Coronary artery (tissue), 2 donors: ENCODE measurements at places on chromosomes 3 and 15.

DNA sequence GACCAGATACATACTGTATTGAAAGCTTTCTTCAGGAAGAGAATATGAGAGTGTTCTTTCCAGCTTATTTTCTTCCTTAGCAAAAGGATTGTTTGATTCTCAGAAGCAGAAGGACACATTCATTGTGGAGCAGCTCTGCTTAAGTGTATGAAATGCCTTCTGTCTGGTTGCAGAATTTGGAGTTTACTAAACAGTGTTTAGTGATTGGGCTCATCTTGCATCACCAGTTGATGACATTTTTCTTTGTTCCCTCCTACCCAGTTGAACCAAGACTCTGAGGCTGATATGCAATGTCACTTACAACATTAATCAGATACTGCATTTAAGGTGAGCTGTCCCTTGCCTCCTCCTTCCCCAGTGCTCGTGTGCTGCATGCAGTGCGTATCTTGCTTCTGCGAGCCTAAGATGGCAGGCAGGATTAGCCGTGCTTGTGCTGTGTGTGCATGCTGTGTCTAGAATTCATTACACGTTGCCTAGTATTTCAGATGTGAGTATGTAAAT is 18.4 kb downstream of the ZBTB38 start:
- DNase-seq = no peak

GRCh38 chr3:160564949-160565441 is 376 bp downstream of the KPNA4 start:
- no peak for DNase-seq

- no peak for DNase-seq
Measured at GRCh38 chr3:115581362-115582135, 41.8 kb upstream of the GAP43 start.

GRCh38 chr3:186502138-186502948 is 41.8 kb downstream of the CRYGS start:
- no peak for DNase-seq

DNA sequence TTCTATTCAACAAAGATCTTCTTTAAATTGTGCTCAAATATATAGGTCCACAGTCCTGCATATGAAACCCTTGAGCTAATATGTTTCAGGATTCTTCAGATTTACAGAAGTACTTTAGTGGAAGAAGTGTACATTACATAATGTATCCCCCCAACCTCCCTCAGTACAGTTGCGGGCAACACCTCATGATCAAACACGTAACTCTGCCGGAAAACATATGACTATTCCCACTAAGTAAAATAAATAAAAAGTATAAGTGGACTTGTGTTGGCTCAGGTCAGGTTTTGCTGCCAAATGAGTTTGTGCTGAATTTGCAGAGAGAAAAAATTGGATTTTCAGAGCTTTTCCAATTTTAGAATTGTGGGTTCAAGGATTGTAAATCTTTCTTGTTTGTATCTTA is 267.6 kb upstream of the MDFIC2 start:
- no peak for DNase-seq

- no peak for DNase-seq
Measured at GRCh38 chr3:149003653-149004305, 12.4 kb downstream of the GYG1 start.
